Erythroblast (primary cell): ENCODE measurements at places on chromosomes 12 and 14.

- DNase-seq, result peak; percentile 22
Observed at GRCh38 chr14:36520601-36521525, 831 bp upstream of the NKX2-1 start.

GRCh38 chr12:92533280-92533890 is 169.4 kb upstream of the PLEKHG7 start:
- DNase-seq, result no peak

- DNase-seq, result peak; percentile 57
Observed at GRCh38 chr12:57089271-57090245, 644 bp downstream of the NAB2 start.

GRCh38 chr14:94052199-94052598 is 26.1 kb downstream of the OTUB2 start:
- no peak for DNase-seq

- DNase-seq, result no peak
Observed at GRCh38 chr12:1799051-1799881, 21.1 kb upstream of the LRTM2 start.

- no peak for DNase-seq
Observed at GRCh38 chr12:52446367-52447045, 5.4 kb downstream of the KRT6B start.

DNA sequence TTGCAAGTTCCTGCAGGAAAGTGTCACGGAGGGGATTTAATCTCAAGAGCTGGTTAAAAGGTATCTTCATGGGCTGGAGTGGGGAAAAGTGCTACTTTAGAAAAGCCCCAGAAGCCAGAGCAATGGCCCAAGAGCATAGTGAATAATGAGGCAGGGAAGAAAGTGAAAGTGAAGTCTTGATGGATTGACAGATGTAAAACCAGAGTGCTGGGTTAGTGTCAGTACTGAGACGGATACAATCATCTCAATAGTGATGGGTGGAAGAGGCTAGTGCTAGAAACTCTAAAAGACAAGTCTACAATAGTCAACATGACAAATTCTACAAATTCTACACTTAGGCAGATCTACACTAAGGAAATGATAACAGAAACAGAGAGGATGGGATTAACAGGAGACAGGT is 68.1 kb downstream of the CIT start:
- no peak for DNase-seq

- no peak for DNase-seq
Observed at GRCh38 chr12:25771041-25771440, 187.4 kb upstream of the RASSF8 start.

DNA sequence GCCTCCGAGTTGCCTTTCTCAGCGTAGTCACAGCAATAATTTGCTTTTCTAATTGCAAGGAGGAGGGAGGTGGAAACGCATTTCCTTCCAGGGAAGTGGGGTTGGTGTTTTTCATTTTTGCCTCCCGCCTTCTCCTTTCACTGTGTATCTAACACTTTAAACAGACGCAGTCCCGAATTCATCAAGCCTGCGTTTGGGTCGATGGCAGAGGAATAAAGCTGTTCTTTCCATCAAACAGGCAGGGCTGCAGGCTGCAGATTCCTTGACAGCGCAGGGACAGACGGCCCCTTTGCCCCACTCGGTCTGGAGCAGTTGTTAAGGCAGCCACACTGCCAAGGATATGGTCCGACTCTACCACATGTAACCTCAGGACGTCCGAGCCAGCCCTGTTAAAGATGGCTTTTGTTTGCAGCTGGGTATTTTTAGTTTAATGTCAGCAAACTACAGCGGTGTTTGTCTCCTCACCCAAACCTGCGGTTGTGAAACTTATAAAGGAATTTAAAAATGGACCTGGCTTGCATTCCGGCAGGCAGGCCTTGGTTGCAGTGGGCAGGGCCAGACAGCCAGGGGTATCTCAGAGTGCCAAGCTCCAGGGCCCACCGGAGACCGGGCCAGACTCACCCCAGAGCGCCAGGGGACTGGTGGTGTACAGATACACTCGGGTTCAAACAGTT is 2.1 kb downstream of the CHST11 start:
- peak; percentile 65 for DNase-seq

DNA sequence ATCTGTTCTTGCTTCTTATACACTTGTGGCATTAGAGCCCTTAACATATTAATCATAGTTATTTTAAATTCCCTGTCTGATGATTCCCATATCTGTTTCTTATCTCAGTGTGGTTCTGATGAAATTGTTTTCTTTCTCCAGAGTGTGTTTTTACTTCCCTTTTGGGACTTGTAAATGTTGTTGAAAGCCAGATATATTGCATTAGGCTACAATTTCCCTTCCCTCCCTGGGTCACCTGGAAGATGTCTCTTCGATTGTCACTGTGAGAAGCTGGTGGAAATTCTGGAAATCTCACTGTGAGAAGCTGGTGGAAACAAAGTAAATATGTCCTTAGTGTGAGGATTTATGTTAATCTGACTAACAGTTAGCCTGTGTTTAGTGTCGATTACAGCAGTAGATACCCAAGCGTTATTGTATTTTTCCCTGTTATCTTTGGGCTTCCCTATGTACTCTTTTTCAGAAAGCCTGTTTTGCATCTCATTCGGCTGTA is 717.3 kb downstream of the TRHDE start:
- DNase-seq, result no peak

- peak; percentile 43 for DNase-seq
Observed at GRCh38 chr12:76085520-76085868, 1.0 kb upstream of the NAP1L1 start.

DNA sequence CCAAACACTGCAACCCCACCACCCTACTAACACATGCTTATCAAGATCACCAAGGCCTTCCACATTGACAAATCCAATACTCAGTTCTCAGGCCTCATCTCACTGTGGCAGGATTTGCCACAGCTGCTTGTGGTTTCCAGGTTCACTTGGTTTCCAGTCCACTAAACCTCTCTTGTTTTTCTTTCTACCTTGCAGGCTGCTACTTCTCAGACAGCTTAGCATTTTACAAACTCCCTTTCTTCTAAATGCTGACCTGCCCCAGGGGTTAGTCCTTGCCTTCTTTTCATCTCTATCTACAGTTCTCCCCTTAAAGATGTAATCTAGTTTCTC is 84.1 kb downstream of the BCAT1 start:
- DNase-seq, result no peak

DNA sequence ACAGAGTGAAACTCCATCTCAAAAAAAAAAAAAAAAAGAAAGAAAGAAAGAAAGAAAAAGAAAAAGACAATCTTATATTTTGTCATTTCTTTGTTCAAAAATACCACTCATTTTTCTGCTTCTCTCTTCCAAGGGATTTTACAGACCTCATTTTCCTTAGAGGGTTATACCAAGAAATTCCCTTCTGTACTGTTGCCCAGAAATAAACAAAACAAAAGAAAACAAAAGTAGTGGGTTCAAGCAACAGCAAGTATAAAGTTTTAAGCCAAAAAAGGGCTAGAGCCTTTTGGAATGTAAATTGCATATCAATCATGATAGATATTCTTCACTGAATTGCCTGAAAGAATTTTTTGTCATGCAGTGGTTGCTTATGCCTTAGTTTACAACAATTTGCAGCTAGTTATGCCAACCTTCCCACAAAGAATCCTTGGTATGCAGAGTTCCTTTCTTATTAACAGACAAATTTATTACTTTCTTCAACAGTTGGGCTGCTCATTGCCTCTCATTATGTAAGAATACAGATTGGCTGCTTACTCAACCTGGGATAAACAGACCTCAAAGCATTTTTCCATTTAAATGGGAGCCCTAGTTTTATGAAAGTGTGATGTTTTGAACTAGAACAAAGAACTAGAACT is 129.1 kb upstream of the PPFIA2 start:
- no peak for DNase-seq

GRCh38 chr12:120019938-120020337 is 30.9 kb downstream of the BICDL1 start:
- no peak for DNase-seq

GRCh38 chr14:74558655-74559054 is 53.4 kb downstream of the LTBP2 start:
- DNase-seq, result no peak

GRCh38 chr12:125528281-125528680 is 463.0 kb downstream of the AACS start:
- DNase-seq, result no peak

- no peak for DNase-seq
Observed at GRCh38 chr14:31590206-31590605, 29.0 kb downstream of the NUBPL start.

DNA sequence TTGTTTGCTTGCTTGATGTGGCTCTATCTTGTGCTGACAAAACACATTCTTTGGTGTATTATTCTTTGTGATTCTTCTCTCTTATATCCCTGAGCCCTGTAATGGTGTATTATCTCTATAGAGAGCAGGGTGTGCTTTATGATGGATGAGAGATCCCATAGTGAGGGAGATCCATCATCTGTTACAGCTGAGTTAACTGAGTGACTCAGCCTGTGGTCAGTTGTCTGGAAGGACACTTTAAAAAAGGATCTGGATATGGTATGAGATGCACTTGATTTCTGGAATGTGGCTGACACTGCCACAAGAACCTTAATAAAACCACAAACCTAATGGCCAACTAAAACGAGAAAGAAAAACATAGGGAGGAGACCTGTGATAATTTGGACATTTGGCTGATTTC is 461.4 kb upstream of the SYT1 start:
- no peak for DNase-seq

DNA sequence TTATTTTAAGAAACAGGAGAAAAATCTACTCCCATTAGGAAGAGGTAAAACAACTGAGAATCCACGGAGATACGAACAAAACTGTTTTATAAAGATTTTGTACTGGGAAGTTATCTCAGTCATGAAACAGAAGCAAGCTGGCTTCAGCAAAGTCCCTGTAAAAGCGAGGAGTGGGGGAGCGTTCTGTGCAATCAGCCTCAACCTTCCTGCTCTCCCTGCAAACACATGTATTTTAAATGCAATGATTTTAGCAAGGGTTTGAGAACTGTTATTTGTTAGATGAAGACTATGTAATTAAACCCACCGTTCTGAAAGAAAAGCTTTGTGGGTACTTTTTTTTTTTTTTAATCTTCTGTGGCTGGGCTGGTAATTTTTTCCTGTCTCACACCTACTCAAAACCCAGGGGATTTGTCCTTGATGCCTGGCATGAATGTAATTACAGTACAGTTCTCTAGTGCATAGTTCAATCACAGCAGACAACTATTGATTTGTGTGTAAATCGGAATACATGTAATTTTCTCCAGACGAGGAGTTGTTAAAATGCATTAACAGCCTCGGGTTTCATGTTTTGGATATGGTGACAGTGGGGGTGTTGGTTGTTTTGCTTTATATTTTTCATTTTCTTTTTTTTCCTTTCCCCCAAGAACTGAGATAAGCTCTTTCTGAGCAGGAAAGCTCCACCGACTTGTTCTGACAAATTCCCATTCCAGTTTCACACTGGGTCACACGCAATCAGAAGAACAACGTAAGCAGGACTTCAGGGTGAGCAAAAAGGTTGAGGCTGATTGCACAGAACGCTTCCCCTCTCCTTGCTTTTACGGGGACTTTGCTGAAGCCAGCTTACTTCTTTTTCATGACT is 153.6 kb downstream of the PHLDA1 start:
- DNase-seq, result no peak

- DNase-seq, result no peak
Observed at GRCh38 chr14:104392001-104392395, 187.6 kb upstream of the C14orf180 start.

DNA sequence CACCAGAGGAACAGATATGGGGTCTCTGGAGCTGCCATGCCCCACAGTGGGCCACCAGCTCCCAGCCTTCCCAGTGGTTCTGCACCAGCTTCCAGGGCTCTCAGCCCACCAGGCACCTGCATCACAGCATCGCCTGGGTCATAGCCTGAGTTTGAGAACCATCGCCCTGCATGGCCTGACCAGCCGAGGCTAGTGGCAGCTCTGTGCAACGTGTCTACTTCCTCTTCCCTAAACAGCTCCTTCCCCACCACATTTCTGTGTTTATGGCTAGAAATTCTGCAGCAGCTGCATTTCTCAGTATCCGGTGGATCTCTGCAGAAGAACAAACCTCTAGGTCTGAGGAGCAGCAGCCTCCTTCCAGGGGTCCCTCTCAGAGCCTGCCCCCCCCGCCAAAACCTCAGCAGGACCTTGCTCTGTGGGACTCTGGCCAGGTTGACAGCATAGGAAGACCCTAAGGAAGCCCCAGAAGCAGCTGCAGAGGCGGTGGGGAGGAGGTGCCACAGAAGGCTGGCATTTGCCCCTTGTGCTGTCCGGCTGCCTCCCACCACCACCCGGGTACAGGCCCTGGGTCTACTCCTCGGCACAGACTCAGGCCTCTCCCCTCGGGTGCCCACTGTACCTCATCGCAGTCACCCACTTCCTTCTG is 47.7 kb downstream of the PSMA6 start:
- no peak for DNase-seq

- no peak for DNase-seq
Observed at GRCh38 chr12:95721320-95721719, 69.2 kb downstream of the NTN4 start.

GRCh38 chr12:196436-196835 is 17.5 kb downstream of the SLC6A12 start:
- DNase-seq, result no peak

DNA sequence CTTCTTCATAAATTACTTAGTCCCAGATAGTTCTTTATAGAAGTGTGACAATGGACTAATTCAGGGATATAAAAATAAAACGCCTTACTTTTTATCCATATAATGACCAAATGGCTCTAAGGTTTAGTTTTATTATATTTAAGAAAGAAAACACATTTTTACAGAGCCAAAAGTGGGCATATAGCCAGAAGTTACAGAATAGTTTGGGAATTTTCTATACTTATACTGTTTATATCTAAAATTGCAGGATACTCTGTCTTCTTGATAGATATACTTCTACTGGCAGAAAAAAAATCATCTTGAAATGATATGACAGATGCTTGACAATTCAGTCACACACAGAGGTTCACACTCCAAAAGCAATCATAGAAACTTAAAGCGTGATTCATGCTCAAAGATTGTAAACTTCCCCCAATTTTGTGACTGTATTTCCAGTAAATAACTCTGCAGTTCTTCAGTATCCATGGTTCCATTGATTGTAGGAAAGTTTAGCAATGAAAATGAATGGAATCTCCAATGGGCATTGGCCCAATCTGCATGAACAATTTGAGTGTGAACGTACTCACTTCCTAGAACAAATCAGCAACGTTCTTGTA is 307.8 kb downstream of the NOVA1 start:
- no peak for DNase-seq

GRCh38 chr12:12985817-12986408 is 14.2 kb downstream of the HEBP1 start:
- peak; percentile 61 for DNase-seq

GRCh38 chr12:9906873-9907272 is 25.3 kb downstream of the CLEC2A start:
- no peak for DNase-seq

- DNase-seq, result no peak
Observed at GRCh38 chr12:116556964-116557698, 2.0 kb upstream of the MAP1LC3B2 start.

DNA sequence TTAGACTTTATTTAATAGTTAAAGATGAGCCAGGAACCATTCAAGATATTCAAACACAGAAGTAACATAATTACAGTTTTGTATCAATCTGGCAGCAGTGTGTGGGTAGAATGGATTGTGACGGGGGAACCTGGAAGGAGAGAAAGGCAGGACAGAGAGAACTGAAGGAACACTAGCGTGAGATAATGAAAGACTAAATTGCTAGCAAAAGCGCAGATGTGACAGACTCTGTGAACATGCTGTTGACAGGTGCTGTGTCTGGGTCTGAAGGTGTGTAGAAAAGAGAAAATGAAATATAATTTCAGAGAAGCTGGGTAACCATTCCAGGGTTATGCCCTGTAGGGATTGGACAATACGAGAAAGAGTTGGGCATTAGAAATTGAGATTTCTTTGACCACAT is 372.3 kb downstream of the SYT1 start:
- DNase-seq, result no peak

GRCh38 chr12:26017484-26018211 is 59.2 kb downstream of the RASSF8 start:
- DNase-seq, result peak; percentile 34

GRCh38 chr12:53599579-53599978 is 26.6 kb downstream of the ATF7 start:
- no peak for DNase-seq
